Neural crest cell (in vitro differentiated cells): ENCODE measurements at places on chromosomes 2 and 18. TPM values are rescaled to one million over a fixed set of nuclear protein-coding genes. Genes with fewer than 3 reads are reported as not detected.
A peak's percentile ranks its signal among the peaks of the same experiment; 100 is the strongest.

Gene GKN1
- not detected in 2 replicates for total RNA-seq

Gene ANKRD30BL
- not detected in 2 replicates for total RNA-seq

Gene ARHGAP15
- 2.8 and 3.2 TPM in 2 replicates for total RNA-seq

Gene DSG1
- total RNA-seq = not detected in 2 replicates

Gene EGR4
- not detected in 2 replicates for total RNA-seq

Gene MAP3K19
- not detected in 2 replicates for total RNA-seq

Gene EML6
- 7.4 and 8.1 TPM in 2 replicates for total RNA-seq

Gene GREB1
- total RNA-seq = 132 and 143 TPM in 2 replicates

Gene CNDP1
- total RNA-seq = 0.56 and 0.59 TPM in 2 replicates

Gene UBE2F
- total RNA-seq = 56.8 and 62.3 TPM in 2 replicates

Gene RNF149
- 27.2 and 27.4 TPM in 2 replicates for total RNA-seq

Gene HOXD11
- total RNA-seq = not detected in 2 replicates

Gene SERPINB5
- total RNA-seq = not detected in 2 replicates

Gene CCDC138
- total RNA-seq = 39.7 and 42.0 TPM in 2 replicates

Gene REG3G
- total RNA-seq = not detected in 2 replicates

DNA sequence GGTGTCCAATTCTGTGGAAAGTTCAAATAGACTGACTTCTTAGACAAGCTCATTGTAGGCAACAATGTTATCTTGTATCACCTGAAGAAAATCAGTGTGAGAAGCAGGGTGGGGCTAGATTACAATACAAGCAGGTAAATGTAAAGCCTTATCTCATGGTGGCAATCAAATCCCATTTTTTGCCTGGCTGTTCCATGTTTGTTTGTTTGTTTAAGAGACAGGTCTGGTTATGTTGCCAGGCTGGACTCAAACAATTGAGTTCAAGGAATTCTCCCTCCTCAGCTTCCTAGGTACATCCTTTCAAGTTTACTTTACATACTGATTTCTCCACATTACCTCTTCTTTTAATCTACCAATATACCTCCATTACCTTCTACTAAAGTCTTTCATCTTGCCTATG is 464.6 kb downstream of the LRP1B start:
- DNase-seq = no peak

DNA sequence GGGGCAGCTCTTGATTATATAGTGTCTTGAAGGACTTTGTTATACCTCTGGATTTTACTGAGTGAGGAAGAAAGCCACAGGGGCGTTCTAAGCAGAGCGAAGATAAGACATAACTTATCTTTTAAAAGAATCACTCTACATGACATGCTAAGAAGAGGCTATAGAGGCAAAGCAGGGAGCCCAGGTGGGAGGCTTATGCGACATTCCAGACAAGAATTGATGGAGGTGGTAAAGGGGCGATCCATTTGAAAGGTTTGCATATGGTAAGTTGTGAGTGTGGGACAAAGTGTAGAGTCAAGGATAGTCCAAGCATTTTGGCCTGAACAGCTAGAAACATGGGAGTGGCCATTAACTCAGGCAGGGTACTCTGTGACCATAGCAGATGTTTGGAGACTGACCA is 49.8 kb downstream of the LYPD6 start:
- DNase-seq = no peak

GRCh38 chr2:192194866-192195547 is at the start of gene TMEFF2:
Gene TMEFF2, minus strand, starts transcription at chr2:192194933. Its CDS starts 409 bp downstream, at chr2:192194524.
- DNase-seq = peak; percentile 88

GRCh38 chr2:177474301-177474700 is 81.7 kb downstream of the AGPS start:
- DNase-seq = no peak

- DNase-seq = no peak
Observed at GRCh38 chr2:152539424-152539823, 177.8 kb downstream of the PRPF40A start.

DNA sequence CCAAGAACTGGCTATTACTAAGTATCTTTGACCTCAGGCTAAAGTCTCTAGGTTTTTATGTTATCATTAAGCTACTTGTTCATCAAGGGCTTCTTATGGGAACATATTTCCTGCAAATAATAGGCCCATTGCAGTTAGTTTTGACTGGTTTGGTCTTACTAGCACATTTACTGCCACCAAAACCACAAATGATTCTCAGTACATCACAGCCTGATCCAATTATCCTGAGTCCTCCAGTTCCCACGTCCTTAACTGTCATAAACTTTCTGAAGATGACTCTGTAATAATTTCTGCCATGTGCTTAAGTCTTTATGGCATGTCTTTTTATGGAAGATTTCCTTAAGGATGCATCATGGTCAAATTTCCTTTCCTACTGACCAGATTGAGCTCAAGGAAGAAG is 123.3 kb upstream of the TANK start:
- no peak for DNase-seq

DNA sequence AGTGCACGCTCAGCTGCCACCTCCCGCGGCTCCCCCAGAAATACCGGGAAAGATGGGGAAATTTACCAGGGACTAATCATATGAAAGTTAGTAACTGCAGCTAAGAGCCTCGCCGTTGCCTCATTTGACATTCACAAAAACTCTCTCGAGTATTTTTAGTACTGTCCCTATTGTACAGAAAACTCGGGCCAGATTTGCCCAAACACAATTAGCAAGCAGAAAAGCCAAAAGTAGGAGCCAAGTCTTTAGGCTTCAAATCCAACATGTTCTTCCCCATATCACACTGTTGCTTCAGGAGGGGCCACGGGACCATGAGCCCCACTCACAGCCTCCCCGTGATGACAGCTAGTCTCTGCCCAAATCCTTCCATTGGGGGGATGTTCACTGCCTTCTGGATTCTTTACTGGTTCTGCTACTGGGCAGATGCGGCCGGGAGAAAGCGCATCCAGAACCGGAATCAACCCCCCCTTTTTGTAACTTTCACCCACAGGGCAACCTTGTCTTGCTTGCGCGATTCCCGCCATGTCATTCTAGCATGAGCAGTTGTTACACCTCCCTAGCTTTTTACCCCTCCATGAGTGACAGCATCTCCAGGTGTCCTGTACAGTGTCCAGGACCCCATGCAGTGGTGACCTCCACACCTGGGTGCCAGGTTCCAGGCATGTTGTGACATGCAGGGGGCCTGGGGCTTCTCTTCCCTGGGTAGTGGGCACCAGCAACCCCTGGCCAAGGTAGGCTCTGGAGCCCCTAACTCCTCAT is 35.2 kb downstream of the CENPO start:
- no peak for DNase-seq

DNA sequence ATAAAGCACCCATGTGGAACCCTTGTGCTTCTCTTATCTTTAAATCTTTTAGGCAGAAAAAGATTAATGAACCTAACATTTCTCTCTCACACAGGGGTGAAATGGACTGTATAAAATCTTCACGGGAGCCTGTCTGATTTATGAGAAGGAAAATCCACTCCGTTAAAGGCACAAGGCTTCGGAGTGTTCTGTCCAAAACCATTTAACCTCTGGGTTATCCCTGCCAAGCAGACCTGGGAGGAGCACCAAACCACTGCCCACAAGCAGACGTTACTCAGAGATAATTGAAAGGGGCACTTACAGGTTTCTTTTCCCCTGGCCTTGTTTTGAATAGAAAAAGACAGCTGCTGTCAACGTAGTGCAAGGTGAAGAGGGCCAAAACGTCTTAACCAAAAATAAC is 184.4 kb upstream of the DOK6 start:
- no peak for DNase-seq

GRCh38 chr2:6877402-6878304 is at the start of gene RSAD2:
Gene RSAD2, plus strand, starts transcription at chr2:6877777. Its CDS starts 24 bp downstream, at chr2:6877801.
- no peak for DNase-seq

GRCh38 chr2:48527226-48527885 is 2.6 kb upstream of the STON1 start:
- no peak for DNase-seq

- no peak for DNase-seq
Observed at GRCh38 chr2:64143169-64144056, 807 bp downstream of the PELI1 start.

DNA sequence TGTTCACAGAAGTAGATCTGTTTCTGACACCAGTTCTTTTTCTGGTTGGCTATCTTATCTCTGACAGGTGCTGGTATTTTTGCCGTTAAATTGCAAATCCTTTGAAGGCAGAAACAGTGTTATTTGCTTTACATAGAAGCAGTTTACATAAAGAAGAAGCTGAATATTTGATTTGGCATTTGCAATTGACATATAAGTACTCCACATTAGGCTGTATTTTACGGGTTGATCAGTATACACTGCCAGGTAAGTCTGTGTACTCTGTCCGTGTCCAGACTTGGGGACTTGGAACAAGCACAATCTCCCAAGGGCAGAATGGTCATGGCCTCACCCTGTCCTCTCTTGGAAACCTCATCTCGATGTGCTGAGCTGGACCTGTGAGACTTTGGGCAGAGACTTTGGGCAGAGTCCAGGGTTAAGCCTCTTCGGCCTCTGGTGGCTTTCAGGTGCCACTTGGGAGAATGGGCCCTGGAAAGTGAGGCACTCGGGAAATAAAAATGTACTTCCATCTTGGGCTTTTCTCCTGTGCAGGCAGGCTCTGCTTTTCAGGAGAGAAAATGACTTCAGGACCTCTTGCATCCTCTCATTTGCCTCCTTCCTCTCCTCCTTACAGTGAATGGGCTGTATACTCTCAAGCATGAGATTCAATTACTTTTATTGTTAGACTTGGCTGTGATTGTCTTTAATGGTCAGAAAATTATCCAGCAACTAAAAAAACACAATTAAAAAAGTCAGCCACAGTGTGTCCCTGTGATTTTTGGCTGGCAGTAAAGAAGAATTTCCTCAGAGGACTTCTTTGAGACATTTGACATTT is 108.5 kb downstream of the RAPGEF4 start:
- DNase-seq = no peak

DNA sequence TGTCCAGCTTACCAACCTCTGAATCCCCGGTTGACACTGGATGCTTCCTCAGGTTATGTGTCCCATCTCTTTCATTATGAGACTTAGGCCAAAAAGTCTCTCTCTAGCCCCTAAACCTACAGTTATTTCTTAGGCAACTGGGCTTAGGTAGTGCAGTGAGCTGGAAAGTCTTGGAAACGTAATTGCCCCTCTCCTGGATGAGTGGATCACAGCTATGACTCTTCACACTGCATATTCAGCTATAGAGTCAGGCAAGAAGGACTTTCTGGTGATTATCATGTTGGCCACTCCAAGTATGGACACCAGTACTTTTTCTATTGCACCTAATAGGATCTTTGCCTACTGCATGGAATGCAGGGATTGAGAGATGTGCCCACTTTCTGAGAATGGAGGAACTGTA is 458.3 kb upstream of the CELF4 start:
- no peak for DNase-seq

- DNase-seq = no peak
Observed at GRCh38 chr18:26034850-26035497, 55.4 kb downstream of the SS18 start.

GRCh38 chr2:39479696-39480095 is 42.6 kb upstream of the MAP4K3 start:
- no peak for DNase-seq

- no peak for DNase-seq
Observed at GRCh38 chr2:233831861-233832260, 22.5 kb downstream of the HJURP start.

GRCh38 chr18:22322243-22322691 is 95.4 kb downstream of the CTAGE1 start:
- DNase-seq = no peak

GRCh38 chr2:41966431-41966893 is 81.4 kb upstream of the PKDCC start:
- DNase-seq = no peak

GRCh38 chr18:54766634-54767033 is 61.6 kb upstream of the RAB27B start:
- DNase-seq = no peak

- no peak for DNase-seq
Observed at GRCh38 chr2:159234868-159235267, 51.6 kb downstream of the WDSUB1 start.

GRCh38 chr2:208489687-208490086 is 83.1 kb downstream of the PTH2R start:
- no peak for DNase-seq

- no peak for DNase-seq
Observed at GRCh38 chr18:43735570-43735969, 458.3 kb upstream of the SYT4 start.

- no peak for DNase-seq
Observed at GRCh38 chr18:54075689-54076088, 148.8 kb downstream of the MBD2 start.

- DNase-seq = no peak
Observed at GRCh38 chr18:6057604-6058003, 162.3 kb upstream of the TMEM200C start.

GRCh38 chr18:68104036-68104435 is 587.5 kb upstream of the DSEL start:
- no peak for DNase-seq

- DNase-seq = no peak
Observed at GRCh38 chr2:12490641-12491040, 226.1 kb upstream of the TRIB2 start.

DNA sequence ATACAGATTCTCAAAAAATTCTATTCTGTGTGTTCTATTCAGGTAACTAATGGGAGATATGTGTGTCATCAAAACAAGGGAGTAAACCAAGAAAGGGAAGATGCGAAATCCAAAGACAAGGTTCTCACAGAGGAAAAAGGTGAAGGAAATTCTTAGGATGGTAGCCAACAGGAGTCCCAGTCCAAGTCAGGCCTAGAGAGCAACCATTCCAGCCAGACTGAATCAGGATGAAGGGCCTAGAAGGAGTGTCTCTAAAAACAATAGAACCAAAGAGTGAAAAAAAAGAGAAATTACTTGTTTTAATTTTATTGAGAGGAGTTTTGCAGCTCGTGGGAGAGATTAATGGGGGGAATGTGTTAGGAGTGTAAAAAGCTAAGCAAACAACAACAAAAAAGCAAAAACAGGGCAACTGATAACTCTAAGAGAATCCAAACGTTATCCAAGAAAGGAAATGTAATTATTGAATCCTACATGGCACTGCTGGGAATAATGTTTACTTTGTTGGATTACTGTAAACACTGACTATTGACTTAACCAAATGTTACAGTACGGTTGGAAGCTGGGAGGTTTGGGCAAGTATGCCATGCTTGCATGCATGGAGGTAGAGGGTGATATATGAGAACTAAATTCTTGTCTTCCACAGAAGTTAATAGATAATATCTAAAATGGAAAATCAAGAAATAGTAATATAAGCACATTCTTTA is 12.3 kb downstream of the MAP3K20 start:
- DNase-seq = no peak

- no peak for DNase-seq
Observed at GRCh38 chr2:118048401-118048800, 34.5 kb upstream of the CCDC93 start.

- DNase-seq = no peak
Observed at GRCh38 chr2:96625571-96626552, 12.2 kb downstream of the KANSL3 start.
